Activated T-cell treated with anti-CD3 and anti-CD28 coated beads for 48 hours (primary cell): ENCODE measurements at places on chromosomes 4 and X.

- no peak for DNase-seq
Observed at GRCh38 chr4:29708473-29708872, 1011.7 kb upstream of the PCDH7 start.

- no peak for DNase-seq
Observed at GRCh38 chrX:19372547-19373331, 29.0 kb downstream of the PDHA1 start.

DNA sequence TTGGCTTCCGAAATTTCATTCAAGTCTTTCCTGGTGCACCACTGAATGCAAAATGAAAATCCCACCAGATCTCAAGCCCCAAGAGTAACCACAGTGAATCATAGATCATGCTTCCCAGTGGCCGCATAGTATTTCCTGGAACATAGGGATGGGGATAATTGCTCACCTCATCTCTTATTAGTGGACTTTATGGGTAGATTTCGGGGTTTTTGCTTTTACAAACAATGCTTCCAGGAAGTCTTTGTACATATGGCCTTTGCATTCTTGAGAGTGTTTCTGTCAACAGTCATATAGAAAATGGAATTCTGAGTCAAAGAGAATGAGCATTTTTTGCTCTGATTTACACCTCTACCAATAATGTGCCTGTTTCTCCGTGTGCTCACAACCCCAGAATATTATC is 53.4 kb downstream of the PPEF2 start:
- DNase-seq, result no peak

GRCh38 chrX:39690541-39691415 is 407.0 kb downstream of the BCOR start:
- DNase-seq, result no peak

- DNase-seq, result no peak
Observed at GRCh38 chr4:16820329-16820728, 78.1 kb downstream of the LDB2 start.

DNA sequence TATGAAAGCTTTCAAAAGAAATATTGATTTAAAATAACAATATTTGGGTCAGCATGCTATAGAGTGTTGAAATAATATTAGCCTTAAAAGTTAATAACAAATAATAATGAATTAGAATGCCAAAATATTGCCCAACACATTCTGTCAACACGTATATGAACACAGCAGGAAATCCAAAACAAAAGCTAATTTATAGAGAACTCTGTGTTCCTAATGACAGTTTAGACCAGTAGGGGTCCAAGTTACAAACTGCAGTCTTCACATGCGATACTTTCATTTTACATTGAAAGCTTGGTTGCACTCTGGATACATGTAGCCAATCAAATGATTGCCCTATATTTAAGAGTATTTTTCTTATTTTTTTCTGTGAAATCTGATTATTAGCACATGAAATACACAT is 274.4 kb downstream of the DCTD start:
- DNase-seq, result no peak

DNA sequence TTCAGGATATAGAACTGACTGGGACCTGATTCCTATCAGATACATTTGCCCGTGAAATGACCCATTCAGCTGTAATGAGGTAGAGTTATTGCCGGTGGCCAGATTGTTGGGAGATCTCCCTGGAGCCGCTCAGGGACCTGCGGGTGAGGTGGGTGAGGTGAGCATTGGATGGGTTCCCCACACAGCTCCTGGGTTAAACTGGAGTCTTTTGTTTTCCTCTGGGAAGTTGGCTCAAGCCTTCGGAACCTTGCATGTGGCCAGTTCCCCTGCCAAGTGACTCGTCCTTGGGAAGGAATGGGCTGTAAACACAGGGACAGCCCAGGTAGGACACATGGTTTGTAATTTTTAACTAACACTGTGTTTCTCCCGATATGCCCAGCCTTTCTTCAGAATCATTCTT is 31.6 kb upstream of the KIT start:
- no peak for DNase-seq

DNA sequence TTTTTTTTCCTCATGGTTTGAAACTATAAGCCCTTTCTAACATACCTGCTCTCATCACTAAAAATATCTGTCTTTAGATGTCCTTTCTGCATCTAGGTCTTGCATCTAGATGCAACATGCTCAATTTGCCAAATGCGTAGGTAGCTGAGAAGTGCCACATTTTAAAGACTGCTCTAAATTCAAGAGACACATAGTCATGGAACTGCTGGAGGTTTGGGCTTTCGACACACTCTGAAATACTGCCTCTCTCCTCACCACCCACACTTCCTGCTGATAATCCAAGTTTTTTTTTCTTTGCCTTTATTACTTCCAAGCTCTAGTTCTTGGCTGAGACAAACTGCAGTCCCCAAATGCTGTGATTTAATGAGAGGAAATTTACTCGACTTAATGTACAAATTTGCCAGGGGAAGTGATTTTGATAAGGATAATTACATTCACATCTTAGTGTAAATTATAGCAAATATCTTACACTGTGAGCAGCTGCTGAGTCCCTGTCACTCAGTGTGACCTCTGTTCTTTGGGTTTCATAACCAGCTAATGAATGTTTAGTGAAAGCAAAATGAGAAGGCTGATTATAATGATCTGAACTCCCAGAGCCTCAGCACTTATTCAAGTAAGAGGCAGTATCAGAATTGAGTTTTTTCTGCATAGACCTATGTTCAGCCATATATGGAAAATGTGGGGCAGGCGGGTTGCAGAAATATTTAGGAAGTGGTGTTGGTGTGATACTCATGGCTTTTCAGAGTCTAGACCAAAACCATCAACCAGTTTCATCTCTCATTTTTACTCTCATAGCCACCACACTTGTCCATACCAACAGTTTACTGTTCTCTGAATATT is 31.3 kb downstream of the DRD5 start:
- no peak for DNase-seq

- no peak for DNase-seq
Observed at GRCh38 chrX:144601010-144601409, 646.3 kb upstream of the SPANXN1 start.

GRCh38 chrX:69024931-69025330 is 140.3 kb downstream of the PJA1 start:
- no peak for DNase-seq

DNA sequence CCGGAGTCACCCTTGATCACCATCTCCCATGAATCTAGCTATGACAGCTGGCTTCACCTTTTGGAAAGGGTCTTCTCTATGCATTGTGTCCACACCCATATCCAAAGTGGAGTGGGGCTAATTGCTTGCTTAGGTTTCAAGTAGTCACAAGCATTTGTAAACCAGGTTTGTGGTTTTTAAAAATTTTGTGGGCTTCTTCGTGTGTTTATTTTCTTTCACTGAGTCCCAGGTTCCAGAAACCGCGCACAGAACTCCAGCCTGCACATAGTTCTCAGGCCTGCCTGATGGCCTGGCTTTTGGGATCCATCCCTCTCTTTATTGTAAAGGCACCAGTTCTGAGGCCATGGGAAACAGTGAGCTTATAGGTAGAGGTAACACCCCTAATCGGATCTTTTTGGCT is 70.2 kb upstream of the TLR3 start:
- no peak for DNase-seq

GRCh38 chr4:43136752-43137151 is 244.2 kb downstream of the GRXCR1 start:
- no peak for DNase-seq

DNA sequence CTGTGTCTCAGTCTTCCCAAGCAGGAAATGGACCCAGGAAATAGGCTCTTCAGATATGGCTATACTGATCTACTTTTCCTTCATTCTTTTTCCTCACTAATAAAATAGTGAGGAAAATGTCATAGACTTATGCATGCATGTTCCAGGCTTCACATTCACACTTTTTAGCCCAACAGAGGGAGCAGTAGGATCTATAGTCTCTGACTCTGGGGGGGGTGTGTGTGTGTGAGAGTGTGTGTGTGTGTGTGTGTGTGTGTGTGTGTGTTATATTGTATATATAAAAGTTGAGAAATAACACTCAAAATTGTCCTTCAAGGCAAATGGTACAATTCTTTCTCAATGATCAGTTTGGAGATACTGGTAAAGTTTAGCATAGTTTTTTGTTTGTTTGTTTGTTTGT is 297.2 kb upstream of the GALNT7 start:
- no peak for DNase-seq
